Activated CD8-positive, alpha-beta memory T cell treated with anti-CD3 and anti-CD28 coated beads, Interleukin-2, amount 50 U/mL, for 4 hours (primary cell): ENCODE measurements at places on chromosomes 6 and 20.

DNA sequence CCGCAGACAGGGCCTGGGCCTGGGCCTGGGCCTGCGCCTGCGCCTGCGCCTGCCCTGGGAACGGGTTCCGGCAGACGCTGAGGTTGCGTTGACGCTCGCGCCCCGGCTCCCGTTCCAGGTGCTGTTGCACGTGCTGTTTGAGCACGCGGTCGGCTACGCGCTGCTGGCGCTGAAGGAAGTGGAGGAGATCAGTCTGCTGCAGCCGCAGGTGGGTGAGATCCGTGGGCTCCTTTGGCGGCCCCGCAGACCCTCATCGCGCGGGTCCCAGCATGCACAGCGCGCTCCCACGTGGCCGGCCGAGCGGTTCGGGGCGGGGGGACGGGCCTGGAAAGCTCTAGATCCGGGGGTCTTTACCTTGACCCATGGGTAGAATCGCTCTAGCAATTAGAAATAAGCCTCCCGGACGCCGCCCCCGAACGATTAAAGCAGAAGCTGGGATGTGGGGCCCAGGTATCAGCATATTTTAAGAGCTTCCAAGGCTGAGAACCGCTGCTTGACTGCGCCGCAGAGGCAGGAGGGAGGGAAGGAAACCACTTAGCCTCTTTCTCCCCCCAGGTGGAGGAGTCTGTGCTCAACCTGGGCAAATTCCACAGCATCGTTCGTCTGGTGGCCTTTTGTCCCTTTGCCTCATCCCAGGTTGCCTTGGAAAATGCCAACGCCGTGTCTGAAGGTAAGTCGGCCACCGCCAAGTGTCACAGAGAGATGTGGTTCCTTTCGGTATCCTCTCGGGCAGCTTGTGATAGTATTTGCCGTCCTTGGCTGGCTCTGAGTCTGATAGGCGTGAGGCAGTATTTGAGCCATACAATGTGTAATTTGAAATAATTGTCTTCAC lies 508 bp downstream of the NOP56 start:
- no peak for DNase-seq

- no peak for DNase-seq
Observed at GRCh38 chr6:43547222-43547621, 28.6 kb downstream of the XPO5 start.

DNA sequence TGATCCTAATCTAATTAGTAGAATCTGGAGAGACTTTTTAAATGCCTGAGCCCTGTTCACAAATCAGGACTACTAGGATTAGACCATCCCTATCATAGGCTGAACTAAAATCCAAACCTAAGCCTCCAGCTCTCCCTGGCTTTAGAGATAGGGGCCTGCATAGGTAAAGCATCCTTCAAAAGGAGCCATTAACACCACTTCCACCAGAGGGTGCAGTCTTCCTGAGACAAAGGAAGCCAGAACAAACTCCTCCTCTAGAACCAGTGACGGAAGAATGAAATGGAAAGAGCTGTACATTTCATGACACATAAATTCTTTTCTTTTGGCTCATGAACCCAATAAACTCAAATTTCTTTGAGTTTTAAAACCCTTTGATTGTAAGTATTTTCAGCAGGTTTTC lies 291.2 kb upstream of the ADGRB3 start:
- DNase-seq = no peak

- no peak for DNase-seq
Observed at GRCh38 chr20:60007464-60007863, 49.2 kb downstream of the CDH26 start.

DNA sequence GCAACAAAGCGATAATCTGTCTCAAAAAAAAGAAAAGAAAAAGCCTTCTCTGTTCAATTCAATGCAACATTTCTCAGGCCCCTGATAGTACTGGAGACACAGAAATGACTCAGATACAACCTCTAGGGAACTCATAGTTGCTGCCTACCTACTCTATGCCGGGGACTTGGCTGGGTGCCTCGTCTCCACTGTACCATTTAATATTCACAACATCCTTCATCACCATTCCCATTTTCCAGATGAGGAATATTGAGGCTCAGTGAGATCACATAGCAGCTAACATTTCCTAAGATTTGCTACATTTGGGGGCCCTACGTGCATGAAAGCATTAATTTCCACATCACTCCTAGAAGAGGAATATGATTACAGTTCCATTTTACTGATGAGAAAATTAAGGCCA lies 7.5 kb downstream of the NOL4L start:
- no peak for DNase-seq
